ENCODE measurements at places on chromosomes 2 and 18.
A peak's percentile ranks its signal among the peaks of the same experiment; 100 is the strongest.

- peak; percentile 63 for DNase-seq
These were observed 153.4 kb downstream of the GPD2 start for GRCh38 chr2:156589381-156590079.

DNA sequence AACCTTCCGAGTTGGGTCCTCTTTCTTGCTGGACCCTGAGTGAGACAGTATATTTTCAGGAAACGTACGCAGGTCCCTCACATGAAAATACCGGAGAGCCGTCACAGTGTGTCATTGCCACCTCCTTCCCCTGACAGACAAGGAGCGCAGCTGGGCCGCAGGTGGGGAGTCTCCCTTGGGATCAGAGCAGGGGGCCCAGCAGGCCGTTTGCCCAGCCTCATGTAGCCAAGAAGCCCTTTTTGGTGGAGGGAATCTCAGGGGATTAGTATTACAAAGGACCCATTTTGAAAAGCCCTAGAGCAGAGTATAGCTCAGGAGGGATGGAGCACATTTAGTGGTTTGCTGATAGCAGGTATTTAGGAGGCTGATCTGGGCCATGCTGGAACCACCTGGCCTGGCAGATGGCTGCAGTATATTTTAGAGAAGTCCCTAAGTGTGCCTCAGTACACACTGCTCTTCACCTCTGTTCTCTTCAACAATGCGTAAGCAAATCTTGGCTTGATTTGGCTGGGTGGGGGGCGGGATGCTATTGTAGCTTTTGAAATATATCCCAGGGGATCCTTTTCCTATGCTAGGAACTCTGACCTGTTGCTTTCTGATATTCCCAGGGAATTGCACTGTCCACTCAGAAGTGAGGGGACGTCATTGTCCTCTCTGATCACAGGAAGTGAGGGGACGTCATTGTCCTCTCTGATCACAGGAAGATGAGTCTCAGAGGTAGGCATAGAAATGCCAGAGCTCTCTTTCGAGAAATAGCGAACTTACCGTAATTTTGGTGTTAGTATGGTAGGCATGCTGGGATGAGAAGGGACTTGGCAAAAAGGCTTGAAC, 171.9 kb downstream of the HRH4 start:
- no peak for DNase-seq

GRCh38 chr18:78244779-78245178, 734.8 kb upstream of the SALL3 start:
- no peak for DNase-seq

- DNase-seq, result no peak
These were observed 83.0 kb downstream of the NPAS2 start for GRCh38 chr2:100902817-100903405.

DNA sequence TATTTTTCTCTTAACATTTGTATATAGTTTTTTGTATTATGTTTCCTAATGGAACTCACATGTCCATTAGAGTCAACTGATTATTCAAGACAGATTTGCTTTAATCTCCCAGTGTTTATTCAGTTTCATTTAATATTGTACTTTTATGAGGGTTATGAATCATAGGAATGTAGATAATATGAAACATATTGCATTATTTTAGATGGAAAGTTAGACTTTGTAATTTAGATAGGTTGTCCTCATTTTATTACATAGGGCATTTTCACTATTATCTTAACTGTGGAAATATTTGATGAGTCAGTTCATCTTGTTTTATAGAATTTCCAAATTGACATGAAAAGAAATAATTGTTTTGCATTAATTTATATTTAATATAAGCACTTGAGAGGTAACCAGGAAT, 240.8 kb downstream of the PLCL1 start:
- DNase-seq, result no peak

- no peak for DNase-seq
These were observed 159.2 kb upstream of the ID2 start for GRCh38 chr2:8522687-8523086.

- no peak for DNase-seq
These were observed 5.5 kb downstream of the ZNF532 start for GRCh38 chr18:58870130-58870529.

GRCh38 chr2:186425576-186425975, 60.5 kb upstream of the ZC3H15 start:
- no peak for DNase-seq

- no peak for DNase-seq
These were observed 8.3 kb upstream of the IL1RN start for GRCh38 chr2:113119111-113119510.

GRCh38 chr2:159137511-159138241, 148.8 kb downstream of the WDSUB1 start:
- no peak for DNase-seq

DNA sequence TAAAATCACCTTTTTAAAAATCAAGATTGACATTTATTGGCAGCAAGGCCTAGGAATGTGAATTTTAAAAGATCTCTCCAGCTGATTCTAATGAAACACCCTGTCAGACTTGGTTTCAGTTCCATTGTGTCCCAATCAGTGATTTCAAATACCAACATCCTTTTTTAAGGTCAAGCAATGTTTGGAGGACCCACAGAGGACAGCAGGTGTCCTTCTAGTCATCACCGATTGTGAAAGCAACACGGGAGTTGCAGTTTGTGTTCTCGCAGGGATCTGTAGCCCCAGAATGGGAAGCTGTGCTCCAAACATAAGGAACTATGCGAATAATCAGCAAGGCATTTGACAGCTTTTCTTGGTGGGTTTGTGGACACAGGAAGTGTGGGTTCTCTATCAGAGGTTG, 4.5 kb upstream of the KIDINS220 start:
- DNase-seq, result no peak

DNA sequence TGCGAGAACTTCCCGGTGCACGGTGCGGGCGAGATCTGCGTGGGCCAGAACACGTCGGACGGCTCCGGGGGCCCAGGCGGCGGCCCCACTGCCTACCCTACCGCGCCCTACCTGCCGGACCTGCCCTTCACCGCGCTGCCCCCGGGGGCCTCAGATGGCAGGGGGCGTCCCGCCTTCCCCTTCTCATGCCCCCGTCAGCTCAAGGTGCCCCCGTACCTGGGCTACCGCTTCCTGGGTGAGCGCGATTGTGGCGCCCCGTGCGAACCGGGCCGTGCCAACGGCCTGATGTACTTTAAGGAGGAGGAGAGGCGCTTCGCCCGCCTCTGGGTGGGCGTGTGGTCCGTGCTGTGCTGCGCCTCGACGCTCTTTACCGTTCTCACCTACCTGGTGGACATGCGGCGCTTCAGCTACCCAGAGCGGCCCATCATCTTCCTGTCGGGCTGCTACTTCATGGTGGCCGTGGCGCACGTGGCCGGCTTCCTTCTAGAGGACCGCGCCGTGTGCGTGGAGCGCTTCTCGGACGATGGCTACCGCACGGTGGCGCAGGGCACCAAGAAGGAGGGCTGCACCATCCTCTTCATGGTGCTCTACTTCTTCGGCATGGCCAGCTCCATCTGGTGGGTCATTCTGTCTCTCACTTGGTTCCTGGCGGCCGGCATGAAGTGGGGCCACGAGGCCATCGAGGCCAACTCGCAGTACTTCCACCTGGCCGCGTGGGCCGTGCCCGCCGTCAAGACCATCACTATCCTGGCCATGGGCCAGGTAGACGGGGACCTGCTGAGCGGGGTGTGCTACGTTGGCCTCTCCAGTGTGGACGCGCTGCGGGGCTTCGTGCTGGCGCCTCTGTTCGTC, 1.7 kb downstream of the FZD7 start:
- DNase-seq, result no peak

DNA sequence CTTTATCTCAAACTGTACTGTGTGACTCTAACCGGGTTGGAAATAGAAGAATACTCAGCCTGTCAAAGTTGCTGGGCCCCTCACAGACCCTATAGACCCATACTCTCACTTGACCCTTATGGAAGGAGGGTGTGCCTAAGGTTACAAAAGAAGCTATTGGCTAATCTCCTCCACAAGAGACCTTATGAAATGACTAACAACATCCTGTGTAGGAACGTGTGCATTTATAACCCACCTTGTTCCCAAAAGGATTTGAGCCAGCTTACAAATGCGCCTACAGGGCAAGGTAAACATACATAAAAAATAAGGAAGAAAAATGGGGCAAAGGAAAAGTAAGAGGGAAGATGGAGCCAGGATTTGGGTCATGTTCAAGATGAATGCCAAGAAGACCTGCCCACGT, 225.4 kb upstream of the SMAD2 start:
- no peak for DNase-seq

DNA sequence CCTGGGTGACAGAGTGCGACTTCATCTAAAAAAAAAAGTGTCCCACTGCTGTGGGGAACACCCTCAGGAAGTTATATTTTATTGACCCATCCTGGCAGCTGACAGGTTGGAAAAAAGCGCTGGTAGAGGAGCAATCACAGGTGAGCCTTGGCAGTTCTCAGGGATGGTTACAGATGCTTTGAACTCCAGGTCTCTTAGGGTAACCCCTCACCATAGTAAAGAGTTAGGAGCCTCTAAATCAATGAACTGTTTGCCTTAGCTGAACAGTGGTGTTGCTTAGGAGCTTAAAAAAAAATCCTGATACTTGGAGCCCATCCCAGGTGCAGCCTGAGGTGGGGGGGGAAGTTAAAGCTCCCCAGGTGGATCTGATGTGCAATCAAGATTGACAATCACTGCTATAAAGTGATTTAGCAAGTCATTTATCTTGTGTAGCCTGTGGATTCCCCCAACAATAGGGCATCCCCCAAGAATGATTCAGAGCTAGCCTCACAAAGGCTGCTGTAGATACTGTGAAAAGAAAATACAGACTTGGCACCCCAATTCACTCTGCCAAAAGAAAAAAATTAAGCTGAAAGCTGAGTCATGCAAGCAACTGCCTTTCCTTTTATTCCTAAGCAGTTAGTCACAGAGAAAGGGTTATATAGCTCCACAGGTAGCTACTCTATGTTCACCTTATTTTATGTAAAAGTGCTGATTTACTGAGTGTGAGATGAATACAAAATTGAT, 14.8 kb downstream of the SLC16A14 start:
- no peak for DNase-seq

DNA sequence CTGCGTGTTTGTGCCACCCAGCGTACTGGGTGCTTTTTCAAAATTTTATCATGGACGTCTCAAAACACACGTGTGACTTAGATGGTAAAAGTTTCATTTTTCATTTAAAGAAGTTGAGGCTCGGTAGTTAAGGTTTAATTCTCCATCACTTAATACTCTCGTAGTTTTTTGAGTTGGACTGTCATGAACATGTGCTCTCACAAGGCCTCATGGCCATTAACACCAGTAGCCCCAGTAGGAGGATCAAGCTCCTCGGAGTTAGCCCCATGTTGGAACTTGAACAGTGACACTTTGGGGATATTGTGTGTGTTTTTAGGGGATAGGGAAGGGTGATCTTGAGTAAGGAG, 15.3 kb downstream of the NMUR1 start:
- no peak for DNase-seq

GRCh38 chr2:25076749-25077148, 34.9 kb downstream of the EFR3B start:
- no peak for DNase-seq

DNA sequence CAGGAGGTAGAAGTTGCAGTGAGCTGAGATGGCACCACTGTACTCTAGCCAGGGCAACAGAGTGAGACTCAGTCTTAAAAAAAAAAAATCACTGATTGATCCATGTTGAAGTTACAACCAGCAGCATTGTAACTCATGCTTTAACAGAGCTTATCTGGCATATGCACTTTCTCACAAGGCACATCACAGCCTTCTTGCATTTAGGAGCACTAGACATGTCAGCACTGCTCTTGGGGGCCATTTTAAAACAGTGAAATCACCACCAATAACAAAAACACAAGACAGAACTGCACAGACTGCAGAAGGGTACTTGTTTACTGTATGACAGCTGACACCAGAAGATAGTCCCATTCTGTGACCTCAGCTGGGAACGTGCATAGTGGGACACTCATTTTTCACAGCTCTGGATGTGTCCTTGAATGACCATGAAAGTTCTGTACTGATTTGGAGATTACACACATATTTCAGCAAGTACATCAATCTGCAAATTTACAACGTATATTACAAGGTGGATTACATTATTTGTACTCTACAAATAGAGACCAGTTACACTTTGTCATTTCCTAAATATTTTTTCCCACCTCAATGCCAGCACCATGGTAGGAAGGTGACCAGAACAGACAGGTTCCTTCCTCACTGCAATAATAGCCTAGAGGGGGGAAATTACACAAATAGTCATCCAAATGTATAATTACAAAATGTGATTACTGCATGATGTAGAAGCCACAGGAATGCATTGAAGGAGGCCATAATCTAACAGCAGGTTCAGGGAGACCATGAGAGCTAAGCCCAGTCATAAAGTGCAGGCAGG, 35.1 kb downstream of the CCBE1 start:
- no peak for DNase-seq

- no peak for DNase-seq
These were observed 39.0 kb upstream of the PPP4R1 start for GRCh38 chr18:9653390-9653789.

- DNase-seq, result peak; percentile 47
These were observed 15.7 kb downstream of the FAM98A start for GRCh38 chr2:33583194-33583938.

GRCh38 chr18:3554091-3554601, 104.2 kb downstream of the TGIF1 start:
- DNase-seq, result no peak

DNA sequence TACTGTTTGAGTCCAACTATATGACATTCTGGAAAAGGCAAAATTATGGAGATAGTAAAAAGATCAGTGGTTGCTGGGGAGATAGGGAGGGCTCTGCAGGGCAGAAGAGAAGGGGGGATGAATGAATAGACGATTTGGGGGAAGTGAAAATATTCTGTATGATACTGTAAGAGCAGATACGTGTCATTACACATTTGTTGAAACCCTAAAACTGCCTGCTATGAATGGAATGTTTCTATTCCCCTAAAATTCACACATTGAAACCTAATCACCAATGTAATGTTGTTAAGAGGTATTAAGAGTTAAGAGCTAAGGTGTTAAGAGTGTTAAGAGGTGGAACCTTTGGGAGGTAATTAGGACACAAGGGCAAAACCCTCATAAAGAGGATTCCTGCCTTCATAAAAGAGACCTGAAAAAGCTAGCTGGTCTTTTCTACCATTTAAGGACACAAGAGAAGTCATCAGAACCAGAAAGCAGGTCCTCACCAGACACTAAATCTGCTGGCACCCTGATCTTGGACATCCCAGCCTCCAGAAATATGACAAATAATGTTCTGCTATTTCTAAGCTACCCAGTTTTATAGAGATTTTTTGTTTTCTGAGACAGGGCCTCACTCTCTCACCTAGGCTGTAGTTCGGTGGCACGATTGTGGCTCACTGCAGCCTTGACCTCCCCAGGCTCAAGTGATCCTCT, 76.2 kb downstream of the ATAD2B start:
- no peak for DNase-seq

DNA sequence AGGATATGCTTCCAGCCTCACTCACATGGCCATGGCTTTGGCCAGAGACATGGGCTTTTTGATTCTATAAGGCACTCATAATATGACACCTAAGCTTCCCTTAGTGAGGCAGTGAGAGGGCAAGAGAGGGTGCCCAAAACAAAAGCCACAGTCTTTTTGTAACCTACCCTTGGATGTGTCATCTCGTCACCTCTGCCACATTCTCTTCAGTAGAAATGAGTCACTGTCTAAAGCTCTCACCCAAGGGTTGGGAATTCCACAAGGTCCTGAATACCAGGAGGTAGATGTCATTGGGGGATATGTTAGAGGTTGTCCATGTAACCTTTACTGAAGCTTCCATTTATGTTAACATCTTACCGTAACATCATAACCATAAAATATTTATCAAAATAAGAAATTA, 108.4 kb downstream of the ALMS1 start:
- no peak for DNase-seq

Data from NCI-H2227 treated with DMSO at 0.1 percent for 48 hours (cell line).